ENCODE measurements at places on chromosomes 5 and 9.
A peak's percentile ranks its signal among the peaks of the same experiment; 100 is the strongest.

DNA sequence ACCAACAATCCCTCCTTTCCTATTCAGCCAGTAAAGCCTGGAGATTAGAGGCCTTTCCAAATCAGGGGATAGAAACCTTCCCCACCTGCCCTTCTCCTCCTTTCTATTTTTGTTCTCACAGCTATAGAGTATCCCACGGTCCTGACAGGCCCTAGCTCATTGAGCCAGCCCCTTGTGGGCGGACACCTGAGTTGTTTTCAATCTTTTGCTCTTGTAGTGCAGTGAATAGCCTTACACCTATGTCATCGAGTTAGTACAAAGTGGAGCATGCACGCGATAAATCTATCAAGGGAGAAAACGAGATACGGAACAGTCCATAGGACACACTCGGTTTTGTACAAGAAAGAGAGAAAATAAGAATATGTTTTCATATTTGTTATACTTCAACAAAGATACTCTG is 77.2 kb downstream of the TSPAN17 start:
- peak; percentile 21 for DNase-seq

- no peak for DNase-seq
Measured at GRCh38 chr5:178730940-178731265, 444 bp upstream of the ZNF354A start.

- DNase-seq, result no peak
Measured at GRCh38 chr5:7410936-7411511, 15.1 kb downstream of the ADCY2 start.

DNA sequence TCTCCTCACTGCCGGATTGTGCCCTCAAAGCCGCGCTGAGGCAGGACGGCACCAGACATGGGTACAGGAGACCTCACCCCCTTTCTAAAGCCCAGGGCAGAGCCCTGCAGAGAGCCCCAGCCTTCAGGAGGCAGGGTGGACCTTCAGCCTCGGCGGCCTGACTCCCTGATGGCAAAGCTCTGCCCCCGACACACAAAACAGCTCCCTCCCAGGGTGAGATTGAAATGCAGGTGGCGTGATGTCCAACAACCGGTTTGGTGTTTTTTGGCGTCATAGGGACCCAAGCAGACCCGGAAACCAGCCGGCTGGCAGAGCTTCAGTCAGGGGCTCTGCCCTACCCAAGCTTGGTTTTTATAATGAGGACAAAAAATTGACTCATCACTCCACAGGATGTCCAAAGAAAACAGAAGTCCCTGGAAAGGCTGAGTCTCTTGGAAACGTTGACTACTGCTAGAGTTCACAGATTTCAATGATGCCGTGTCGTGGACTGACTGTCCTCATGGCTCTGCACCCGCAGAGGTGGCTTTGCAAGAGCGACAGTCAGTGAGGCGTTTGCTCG is 275.2 kb upstream of the IRX1 start:
- DNase-seq, result no peak

DNA sequence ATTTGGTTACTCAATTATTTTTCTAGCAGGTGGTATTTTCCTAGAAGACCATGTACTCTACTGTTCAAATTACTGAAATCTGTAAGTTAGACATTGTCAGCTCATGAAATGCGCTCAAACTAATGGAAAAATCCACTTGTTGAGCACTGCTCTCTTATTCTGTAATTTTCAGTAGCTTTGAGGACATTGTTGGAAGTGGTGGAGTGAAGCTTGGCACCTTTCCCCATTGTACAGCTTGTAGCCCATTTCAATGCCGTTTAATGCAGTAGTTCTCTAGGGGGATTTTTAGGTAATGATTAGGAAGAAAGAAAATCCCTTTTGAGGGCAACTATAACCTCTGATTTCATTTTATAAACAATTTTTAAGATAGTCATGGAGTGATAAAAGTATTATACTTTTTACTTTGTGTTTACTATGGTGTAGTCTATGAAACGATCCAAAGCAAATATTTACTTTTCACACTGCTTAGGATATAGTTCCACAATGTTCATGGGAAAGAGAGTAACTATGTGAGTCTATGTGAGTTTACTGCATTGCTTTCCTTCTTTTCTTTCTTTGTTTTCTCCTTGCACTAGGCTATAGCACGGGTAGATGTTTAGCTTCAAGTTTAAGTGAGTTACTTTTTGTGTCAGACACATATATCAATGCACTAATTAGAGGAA is 165.8 kb upstream of the ANKH start:
- no peak for DNase-seq

GRCh38 chr9:89865981-89866380 is 261.2 kb downstream of the GADD45G start:
- no peak for DNase-seq

DNA sequence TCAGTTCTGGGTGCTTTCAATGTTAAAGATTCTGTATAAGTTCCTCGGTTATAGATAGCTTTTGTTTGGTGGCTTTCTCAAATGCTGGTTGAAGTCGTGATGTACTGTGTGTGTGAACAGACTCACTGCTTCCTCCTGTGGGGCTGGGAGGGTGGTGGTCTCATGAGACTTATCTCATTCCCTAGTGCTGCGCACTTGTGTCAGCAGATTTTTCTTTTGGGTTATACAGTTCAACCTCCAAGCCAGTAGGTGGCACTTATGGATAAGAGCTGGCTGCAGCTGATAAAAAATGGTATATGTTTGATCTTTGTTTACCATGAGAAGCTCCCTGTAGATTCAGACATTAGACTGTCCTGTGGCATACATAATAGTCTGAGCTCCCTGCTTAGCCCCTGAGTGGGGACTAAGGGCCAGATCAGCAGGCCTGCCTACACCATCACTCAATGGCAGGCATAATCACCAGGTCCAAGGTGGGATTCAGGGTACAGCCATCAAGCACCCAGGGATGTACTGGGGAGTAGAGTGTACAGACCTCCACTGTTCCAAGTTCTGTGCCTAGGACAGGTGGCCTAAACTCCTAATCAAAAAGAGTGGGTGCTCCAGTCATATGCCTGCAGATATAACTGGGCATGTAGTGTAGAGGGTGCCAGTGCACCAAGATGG is 174.2 kb downstream of the OXCT1 start:
- no peak for DNase-seq

- DNase-seq, result no peak
Measured at GRCh38 chr9:115042781-115043509, 75.0 kb downstream of the TNC start.

DNA sequence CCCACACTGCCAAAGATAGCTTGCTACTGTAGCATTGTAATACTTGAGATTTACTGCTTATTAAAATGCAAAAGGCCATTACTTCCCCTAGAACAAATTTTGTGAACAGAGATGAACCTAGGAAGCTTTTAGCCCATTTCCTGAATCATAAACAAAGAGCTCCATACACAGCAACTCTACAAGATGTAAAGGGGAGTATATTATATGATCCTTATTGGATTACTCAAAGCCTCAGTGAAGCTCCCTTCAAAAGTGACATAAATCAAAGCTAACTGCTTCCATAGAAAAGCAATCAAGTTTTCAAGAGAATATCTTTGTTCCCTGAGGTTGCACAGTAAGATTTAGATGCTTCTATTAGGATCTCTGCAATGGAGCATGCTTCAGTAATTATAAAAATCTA is 629.8 kb downstream of the EFNA5 start:
- peak; percentile 92 for DNase-seq

Measured in NCI-H187 treated with DMSO at 0.1 percent for 48 hours (cell line).